Stimulated activated CD4-positive, alpha-beta T cell treated with anti-CD3 and anti-CD28 coated beads, TNF-alpha, amount 100 ng/mL, for 24 hours (primary cell): ENCODE measurements at places on chromosomes 1 and 21.

GRCh38 chr1:232319072-232319471, 310.9 kb downstream of the SIPA1L2 start:
- no peak for DNase-seq

DNA sequence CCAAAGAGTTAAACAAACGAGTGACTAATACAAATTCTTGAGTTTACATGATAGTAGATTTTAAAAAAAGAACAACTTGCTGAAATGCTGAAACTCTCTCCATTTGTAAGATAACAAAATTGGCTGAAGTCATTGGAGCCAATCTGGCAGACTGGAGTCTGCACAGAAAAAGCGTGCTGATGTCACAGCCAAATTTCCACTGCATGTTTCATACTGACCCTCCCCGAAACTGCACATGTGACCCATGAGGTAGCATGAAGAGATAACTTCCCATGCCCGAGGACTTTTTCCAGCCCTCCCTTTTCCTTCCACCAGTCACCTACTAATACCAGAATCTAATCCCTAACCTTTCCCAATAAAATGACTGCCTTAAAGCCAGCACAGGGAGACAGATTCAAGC, 1.2 kb upstream of the LELP1 start:
- DNase-seq = no peak

- no peak for DNase-seq
Observed at GRCh38 chr1:28260803-28261174, 1.5 kb downstream of the SESN2 start.

GRCh38 chr1:3221112-3222041, 152.4 kb downstream of the PRDM16 start:
- DNase-seq = no peak
